Stimulated activated CD8-positive, alpha-beta memory T cell treated with anti-CD3 and anti-CD28 coated beads, Interleukin-2, amount 100 ng/mL, for 1 hour (primary cell): ENCODE measurements at places on chromosomes 2 and 18.

GRCh38 chr18:12165038-12165768 lies 71.6 kb downstream of the ANKRD62 start:
- DNase-seq, result no peak

GRCh38 chr2:78999406-78999805 lies 26.1 kb upstream of the REG3G start:
- DNase-seq, result no peak

DNA sequence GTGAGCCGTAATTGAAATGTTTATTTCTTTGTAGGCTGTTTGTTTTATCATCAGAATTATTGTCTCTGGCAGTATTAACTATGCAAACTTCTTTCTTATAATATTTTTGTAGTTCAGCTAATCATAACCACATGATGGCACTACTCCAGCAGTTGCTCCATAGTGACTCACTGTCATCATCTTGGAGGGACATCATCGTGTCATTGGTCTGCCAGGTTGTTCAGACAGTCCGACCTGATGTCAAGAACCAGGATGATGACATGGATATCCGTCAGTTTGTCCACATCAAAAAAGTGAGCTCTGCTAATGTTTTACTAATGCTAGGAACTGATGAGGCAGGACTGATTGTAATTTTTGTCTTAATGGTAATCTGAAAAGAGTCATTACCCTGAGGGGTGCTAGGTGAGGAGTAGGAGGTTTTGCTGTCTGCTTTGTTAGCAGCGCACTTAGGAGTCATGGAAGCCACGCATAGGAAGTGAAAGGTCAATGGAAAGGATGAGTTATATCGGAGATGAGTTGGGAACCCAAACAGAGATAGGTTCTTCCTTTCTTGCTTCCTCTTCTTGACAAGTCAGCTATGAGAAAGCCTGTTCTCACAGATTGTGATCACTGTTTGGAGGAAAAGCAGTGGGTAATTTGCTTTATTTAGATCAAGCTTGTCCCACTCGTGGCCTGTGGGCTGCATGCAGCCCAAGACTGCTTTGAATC lies 49.2 kb downstream of the PIKFYVE start:
- no peak for DNase-seq

GRCh38 chr2:122210065-122210464 lies 454.6 kb downstream of the TSN start:
- DNase-seq, result no peak

DNA sequence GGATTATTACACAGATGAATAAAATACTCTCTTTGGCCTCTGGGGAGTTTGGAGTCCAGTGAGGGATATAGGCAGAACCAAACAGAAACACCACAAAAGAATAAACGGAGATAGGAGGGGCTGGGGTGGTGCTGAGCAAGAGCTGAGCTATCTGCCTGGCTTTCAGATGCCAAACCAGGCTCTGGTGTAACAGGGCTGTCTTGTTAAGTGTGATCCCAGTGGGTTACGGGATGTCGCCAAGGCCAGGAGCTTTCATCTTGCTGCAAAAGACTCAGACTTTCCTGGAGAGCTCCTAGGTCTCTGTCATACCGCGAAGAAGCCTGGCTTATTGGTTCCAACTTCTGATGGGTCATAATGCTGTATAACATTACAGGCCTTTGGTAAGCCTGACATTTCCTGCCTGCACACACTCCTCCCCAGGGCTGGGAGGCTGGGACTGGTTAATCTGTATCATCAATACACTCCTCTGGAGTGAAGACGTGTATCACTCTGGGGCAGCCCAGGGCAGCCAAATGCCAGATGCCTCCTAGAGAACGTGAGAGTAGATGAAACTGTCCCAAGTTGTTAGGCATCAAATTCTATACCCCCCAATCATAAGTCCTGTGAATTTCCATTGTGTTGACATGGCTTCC lies 60.5 kb downstream of the STPG4 start:
- DNase-seq, result no peak

- no peak for DNase-seq
Observed at GRCh38 chr2:18971628-18972027, 382.3 kb upstream of the NT5C1B start.

DNA sequence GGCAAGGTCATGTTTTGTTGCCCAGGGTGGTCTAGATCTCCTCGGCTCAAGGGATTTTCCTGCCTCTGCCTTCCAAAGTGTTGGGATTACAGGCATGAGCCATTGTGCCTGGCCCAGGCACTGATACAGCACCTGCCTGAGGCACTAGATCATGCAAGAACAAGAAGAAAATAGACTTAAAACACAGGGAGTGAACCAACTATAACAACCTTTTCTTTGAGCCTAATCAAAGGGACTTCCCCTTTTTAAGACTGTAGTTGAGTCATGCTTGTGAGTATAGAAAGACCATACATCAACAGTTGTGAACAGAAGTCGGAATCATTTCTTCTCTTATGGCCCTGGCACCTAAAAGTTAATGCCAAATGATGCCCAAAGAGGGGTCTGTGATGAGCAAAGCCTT lies 47.9 kb upstream of the MAPRE2 start:
- no peak for DNase-seq

DNA sequence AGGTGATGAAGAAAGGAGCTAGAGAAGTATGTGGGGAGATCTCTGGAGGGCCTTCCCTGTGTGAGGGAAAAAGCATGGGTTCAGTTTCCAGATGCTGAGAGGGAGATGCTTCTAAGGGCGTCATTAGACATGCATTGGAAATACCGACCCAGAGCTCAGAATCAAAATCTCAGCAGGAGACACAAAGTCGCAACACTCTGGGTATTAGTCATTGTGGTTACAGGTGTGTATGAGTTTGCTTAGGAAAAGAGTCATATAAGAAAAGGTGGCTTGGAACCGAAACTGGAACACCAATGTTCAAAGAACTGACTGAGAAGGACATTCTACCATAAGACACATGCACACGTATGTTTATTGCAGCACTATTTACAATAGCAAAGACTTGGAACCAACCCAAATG lies 477.1 kb downstream of the FBXO15 start:
- no peak for DNase-seq

DNA sequence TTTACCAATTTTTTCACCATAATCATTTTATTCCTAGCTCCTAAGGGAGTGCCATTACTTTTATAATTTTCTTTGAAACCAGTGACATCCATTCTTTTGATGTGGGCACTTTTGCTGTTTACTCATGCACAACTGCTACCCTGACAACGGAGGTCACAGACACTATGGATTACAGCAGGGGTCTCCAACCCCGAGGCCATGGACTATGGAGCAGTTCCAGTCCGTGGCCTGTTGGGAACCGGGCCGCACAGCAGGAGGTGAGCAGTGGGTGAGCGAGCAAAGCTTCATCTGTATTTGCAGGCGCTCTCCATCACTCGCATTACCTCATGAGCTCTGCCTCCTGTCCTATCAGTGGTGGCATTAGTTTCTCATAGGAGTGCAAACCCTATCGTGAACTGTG lies 34.6 kb downstream of the PRPF40A start:
- DNase-seq, result no peak

GRCh38 chr18:79986726-79987125 lies 1.6 kb downstream of the TXNL4A start:
- no peak for DNase-seq

DNA sequence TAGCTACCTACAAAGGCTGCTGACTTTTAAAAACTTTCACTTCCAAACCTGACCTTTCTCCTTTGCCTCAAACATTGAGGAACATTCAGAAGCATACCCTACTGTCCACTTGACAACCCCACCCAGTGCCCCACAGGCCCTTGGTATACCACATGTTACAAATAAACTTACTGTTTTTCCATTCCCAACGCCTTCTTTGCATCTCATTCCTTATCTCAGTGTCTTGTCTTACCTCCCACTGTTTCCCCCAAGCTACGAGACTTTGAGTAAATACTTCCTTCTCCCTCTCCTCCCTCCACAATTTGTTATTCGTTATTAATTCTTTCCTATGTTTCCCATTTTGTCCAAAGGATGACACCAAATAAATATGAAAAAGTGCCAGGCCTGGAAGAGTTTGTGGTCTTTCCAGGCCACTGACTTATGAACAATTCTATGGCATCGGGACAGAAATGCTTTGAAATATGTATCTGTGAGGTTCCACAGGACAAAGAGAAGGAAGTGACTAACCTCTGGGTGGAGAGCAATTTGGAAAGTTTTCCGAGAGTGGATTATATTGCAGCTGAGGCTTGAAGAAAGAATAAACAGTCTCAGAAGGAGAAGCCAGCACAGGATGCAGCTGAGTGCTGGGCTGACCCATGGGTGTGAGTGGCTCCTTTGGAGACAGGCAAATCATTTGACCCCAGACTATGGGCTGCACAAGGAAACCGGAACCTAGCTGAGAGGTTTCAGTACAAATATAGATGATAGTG lies 409.0 kb downstream of the LPIN1 start:
- no peak for DNase-seq

DNA sequence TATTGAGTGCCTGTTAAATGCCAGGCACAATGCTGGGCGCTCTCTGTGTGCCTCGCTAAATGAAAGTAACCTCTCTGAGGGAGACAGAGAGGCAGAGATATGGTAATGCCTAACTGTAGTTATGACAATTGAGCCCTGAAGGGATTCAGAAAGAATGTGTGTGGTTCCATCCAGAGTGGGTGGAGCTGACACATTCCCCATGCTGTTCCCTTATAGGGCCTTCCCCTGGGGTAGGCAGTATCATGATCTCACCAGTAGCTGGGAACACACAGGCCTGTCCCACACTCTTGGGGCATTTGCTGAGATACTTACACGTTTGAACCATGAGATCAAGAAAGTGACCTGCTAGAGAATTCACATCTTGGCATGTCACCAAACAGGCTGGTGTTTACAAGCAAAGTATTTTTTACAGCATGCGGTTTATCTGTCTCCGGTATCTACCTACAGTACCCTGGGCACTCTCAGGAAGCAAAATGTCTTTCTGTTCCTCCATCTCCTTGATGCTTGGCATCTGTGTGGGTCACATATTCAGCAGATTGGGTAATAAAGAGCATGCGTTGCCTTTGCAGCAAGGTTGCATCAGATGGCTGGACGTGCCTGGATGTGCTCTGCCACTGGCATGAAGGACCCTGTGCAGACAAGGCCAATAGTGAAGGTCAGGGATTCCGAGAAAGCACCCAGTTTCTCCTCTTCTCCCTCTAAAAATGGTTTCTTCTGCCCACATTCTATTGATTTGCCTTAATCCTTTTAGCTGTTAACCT lies 9.4 kb downstream of the CTIF start:
- no peak for DNase-seq

GRCh38 chr2:168999668-169000213 lies 31.4 kb downstream of the ABCB11 start:
- DNase-seq, result no peak

DNA sequence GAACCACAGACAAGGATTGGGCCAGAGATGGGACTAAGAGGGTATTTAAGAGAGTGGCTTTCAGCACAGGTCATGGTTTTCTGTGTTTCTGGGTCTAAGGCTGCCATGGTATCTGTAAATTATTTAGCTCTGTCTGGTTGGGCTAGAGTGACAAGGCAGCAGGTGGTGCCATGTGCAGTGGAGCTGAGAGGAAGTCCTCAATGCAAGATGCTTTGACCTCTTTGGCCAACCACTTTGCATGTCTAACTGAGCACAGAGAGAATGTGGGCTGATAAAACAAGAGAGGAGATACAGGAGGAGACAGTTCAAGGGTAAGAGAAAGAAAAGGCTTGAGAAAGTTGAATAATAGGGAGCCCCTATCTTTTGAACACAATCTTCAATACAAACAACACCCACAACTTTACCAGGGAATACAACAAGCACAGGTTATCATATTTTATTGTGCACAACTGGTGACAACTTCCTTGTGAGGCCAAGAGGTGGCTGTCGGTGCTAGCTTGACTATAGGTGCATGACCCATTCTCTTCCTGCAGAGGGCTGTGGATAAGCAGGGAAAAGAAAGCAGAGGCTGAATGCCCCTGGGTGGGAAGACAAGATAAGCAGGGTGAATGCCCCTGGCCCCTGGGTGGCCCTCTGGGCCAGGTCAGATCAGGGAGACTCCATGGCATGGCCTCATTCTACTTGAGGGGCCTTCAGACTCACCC lies 12.3 kb downstream of the FLACC1 start:
- no peak for DNase-seq

DNA sequence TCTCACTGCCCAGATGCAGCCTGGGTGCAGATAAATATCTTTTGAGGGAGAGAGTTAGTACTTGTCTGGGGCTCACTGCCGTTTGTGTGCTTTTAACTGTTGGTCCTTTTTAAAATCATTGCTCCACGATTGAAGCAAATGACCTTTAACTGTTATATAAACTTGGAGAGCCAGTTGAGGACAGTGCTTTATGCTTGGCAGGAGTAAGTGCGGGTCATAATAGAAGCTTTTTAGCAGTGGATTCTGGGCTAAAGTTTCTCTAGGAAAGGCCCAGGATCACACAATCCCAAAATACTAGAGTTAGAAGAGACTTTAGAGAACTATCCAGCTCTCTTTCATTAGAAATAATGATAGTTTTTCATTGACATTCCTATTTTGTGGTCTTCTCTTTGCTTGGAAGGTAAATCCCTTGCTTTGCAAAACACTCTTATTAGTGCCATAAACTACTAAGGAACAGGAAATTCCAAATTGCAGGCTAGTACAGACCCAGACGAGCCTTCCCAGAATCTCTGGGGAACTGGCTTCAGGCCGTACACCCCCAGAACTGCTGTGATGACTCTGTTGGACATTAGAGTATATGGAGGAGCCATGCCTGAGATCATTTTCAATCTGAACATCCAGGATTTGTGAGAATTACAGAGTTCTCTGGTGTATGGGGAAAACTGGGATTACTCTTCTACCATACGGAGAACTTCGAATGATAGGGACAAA lies 19.1 kb downstream of the LIMS1 start:
- no peak for DNase-seq

- no peak for DNase-seq
Observed at GRCh38 chr2:35973132-35973736, 382.3 kb upstream of the CRIM1 start.
